Chondrocyte (in vitro differentiated cells): ENCODE measurements at places on chromosomes 7 and 10.

DNA sequence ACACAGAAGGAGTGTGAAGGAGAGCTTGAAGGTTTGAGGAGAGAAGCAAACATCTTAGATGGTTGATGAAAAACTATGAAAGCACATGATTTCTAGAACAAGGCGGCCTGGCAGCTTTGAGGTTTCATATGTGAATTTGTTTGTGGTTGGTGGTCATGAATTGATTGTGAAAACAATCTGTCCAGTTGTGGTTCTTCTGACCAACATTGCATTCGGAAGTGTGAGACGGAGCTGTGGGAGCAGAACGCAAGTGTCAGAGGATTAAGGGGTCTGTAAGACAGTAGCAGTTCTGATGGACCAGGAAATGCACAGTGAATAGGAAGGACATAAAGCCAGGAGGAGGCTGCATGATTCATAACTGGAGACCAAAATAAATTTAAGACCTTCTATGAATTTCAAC is 594.6 kb downstream of the NXPH1 start:
- no peak overlapping the region for H3K27ac ChIP-seq
- no peak overlapping the region for H3K4me3 ChIP-seq
- no peak for DNase-seq
- peaks cover 4% of the 10 kb centered on the region for H3K27me3 ChIP-seq
- no peaks in the 10 kb centered on the region for H3K36me3 ChIP-seq
- H3K4me1 ChIP-seq: no peaks in the 10 kb centered on the region

DNA sequence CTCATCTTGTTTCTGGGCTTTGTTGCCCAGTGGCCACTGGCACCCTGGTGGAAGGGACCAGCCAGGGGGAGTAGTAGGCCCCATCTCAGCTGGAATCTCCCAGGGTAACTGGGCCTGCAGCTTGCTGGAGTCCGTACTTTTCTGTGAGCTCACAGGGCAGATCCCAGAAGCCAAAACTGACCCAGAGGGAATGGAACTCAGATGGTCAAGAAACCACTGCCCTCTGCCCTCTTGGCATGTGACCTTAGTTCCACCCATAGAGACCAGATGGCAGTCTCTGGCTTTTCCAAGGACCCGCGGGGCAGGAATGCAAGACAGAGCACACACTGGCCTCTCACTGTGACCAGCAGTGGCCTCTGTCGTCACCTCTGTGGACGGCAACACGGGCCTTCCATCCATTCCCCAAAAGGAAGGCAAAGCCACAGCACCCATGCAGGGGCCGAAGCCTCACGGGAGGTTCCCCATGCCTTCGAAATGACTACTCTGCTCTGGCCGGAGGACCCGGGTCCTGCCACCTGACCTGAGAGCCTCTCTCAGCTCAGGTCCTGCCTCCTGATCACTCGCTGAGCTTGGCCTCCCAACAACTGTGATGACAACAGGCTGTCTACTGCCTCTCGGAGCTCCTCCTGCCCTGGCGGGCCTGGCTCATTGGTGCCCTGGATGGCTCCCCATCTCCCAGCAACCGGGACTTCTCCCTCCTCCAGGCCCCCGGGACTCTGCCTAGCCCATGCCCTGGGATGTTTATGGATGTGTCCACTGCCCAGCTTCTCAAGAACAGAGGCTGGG is 29.9 kb downstream of the MYL10 start:
- DNase-seq: peak; percentile 88
- H3K36me3 ChIP-seq: no peaks in the 10 kb centered on the region
- H3K27ac ChIP-seq: no peak overlapping the region
- H3K4me3 ChIP-seq: no peak overlapping the region
- peaks cover 14% of the 10 kb centered on the region for H3K4me1 ChIP-seq
- H3K27me3 ChIP-seq: peaks cover 9% of the 10 kb centered on the region

- DNase-seq: peak; percentile 72
- peak within 1 kb of the TSS; percentile 88 for H3K4me3 ChIP-seq
- H3K4me1 ChIP-seq: peaks cover 21% of the 10 kb centered on the region
- H3K36me3 ChIP-seq: no peaks in the 10 kb centered on the region
Measured at GRCh38 chr7:121872831-121873288, at the start of gene PTPRZ1. Gene PTPRZ1, plus strand, starts transcription at chr7:121873161. Its CDS starts 339 bp downstream, at chr7:121873500.

GRCh38 chr7:155483245-155483644 is 25.3 kb downstream of the EN2 start:
- H3K27me3 ChIP-seq: peaks cover 57% of the 10 kb centered on the region
- H3K27ac ChIP-seq: no peak overlapping the region
- H3K4me3 ChIP-seq: no peak overlapping the region

DNA sequence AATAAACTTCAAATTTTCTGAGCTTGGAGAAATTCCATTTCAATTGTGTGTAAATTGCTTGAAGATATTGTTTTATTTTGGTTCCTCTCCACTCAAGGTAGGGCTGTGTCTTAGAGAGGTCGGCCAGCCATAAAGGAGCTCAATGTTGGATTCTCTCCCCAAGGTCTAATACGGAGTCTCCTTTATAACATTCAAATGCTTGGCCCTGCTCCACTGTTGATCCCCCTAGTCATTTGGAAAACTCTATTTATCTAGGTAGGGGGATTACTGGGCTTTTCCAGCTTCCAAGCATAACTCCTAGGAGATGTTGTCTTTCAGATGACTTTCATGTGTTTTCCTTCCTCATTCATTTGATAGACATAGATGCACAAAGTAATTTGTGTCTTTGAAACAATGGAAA is 170.9 kb downstream of the LRMDA start:
- H3K27me3 ChIP-seq: peaks cover 40% of the 10 kb centered on the region
- DNase-seq: no peak
- H3K27ac ChIP-seq: no peak overlapping the region
- no peak overlapping the region for H3K4me3 ChIP-seq

DNA sequence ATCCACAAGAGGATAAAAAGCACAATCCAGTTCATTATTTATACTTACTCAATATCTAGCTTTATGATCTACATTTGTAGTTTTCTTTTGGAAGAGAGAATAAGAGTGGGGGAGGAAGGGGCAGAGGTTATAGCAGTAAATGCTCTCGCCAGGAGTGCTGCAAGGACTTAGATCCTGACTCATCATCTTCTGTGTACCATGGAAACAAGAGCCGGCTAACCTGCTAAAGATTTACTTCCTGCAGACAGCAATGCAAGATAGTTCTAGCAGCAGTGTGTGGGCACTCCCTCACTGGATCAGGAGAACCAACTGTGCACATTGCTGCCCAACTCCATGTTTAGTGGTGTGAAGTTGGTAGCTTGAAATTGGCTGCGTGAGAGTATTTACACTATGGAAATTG is 47.7 kb upstream of the TRIL start:
- H3K4me1 ChIP-seq: no peaks in the 10 kb centered on the region
- no peaks in the 10 kb centered on the region for H3K27me3 ChIP-seq
- peaks cover 3% of the 10 kb centered on the region for H3K36me3 ChIP-seq

DNA sequence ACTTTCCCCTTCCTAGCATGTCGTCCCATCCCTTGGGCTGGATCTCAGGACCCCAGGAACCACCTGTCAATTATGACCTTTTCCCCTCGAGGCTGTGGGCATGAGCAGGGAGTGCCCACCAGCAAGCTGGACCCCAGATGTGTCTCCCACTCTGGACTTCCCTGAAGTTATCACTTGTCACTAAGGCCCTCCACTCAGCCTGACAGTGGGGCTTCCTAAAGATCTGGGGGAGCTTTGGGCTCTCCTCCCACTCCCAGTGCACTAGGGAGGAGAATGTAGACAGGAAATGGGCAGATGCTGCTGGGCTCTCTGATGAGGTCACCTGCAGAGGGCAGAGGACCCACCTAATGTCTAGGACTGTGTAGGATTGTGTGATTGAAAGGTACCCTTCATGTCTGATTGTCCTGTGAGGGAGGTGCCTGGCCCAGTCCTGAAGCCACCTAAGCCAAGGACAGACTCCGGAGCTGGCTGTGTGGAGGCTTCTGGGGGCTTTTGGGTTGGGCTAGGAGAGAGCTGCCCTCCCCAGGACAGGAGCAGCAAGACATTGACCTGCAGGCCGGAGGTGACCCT is 18.7 kb downstream of the MYO1G start:
- DNase-seq: no peak
- H3K4me1 ChIP-seq: no peaks in the 10 kb centered on the region
- H3K36me3 ChIP-seq: no peaks in the 10 kb centered on the region
- H3K4me3 ChIP-seq: no peak overlapping the region

DNA sequence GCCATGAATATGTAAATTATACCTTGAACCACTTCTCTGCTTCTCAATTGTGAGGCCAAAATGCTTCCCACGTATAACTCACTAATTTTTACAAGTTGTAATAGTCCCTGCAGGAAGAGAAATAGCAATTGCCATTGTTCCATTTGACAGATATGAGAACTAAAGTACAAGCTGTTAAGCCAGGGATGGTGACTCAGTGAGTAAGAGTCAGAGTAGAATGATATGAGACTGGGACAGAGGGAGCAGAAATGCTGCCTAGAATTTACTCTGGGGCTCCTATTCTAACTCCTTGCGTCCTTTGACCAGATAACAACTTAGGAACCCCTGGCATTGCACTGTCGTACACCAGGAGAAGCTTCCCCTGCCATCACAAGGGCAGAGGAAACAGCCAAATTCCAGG is 45.1 kb upstream of the SEPTIN7 start:
- no peak overlapping the region for H3K27ac ChIP-seq
- H3K27me3 ChIP-seq: no peaks in the 10 kb centered on the region
- no peaks in the 10 kb centered on the region for H3K36me3 ChIP-seq

GRCh38 chr10:131280101-131280500 is 31.4 kb downstream of the TCERG1L start:
- H3K36me3 ChIP-seq: no peaks in the 10 kb centered on the region
- no peak for DNase-seq
- no peaks in the 10 kb centered on the region for H3K27me3 ChIP-seq
- H3K4me1 ChIP-seq: no peaks in the 10 kb centered on the region
- no peak overlapping the region for H3K27ac ChIP-seq

DNA sequence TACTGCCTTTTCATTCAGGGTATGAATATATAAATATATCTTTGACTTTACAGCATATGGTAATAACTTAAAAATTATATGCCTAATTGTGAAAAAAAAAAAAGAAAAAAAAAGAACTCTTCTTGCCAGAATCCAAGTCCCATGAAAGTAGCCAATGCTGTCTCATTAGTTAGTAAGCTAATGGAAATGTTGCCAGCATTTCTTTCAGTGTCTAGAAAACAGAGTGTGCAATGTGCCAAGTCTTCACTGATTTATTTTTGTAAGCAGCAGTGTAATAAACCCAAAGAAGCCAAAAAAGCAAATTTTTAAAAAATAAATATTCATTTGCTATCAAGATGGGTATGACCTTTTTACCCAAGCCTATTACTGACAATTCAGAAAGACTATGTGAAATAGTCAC is 31.1 kb upstream of the LRRN3 start:
- H3K4me1 ChIP-seq: no peaks in the 10 kb centered on the region
- no peaks in the 10 kb centered on the region for H3K27me3 ChIP-seq
- no peak overlapping the region for H3K4me3 ChIP-seq
- peaks cover 3% of the 10 kb centered on the region for H3K36me3 ChIP-seq
- H3K27ac ChIP-seq: no peak overlapping the region
